KG1 (cell line): ENCODE measurements at places on chromosomes 3 and 15.

DNA sequence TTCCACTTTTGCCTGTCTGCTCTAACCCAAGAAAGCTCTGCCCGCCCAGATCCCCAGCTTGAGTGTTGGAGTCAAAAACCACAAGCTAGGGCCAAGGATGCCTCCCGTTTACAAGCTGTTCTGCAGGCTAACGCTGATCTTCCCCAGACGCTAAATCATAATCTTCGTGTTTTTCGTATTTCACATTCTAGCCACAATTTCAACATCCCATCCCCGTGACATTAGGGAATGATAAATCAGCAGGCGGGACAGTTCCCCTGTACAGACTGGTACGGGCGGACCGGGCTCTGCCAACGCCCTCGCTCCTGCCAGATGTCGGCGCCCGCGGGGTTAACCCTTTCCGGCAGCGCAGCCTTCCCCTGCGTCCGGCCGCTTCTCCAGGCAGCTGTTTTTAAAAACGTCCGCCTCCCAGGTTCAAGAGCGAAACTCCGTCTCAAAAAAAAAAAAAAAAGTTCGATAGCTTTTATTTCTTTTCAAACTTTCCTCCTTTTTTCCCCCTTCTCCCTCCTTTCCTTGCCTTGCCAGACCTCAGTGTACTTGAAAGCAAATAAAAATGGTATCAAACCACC lies 81.0 kb upstream of the BNC1 start:
- DNase-seq: no peak

- DNase-seq: no peak
Measured at GRCh38 chr3:147589016-147589415, 179.9 kb downstream of the ZIC1 start.

DNA sequence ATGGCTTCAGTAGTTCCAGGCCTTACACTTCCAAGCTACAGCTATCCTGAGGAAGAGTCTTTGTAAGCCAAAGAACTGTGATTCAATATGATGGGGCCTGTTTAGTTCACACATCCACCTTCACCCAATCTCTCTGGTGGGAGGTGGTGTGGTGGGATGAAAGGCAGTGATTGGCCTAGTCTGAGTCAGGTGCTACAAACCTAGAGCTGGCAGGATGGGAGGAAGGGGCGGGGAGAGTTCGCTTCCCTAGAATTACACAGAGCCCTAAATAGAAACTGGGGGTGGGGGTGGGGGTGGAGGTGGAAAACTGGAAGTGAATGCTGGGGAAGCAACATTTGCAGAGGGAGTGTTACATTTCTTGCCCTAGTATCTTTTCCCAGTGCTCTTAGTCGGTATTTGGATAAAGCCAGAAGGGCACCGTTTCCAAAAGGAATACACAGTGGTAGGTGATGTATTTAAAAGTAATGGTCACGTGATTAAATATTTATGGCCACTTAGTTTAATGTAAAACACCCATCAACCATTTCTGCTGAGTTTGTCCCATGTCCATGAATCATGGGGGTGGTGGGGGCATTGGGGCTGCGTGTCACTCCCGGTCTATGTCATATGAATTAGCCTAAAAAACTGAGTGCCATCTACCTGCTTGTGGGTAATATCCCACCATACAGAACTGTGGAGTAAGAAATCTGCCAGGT lies 247.6 kb upstream of the PROK2 start:
- DNase-seq: no peak

- DNase-seq: no peak
Measured at GRCh38 chr15:69860321-69860720, 237.4 kb downstream of the TLE3 start.

- no peak for DNase-seq
Measured at GRCh38 chr15:59419170-59419569, 18.8 kb upstream of the FAM81A start.

DNA sequence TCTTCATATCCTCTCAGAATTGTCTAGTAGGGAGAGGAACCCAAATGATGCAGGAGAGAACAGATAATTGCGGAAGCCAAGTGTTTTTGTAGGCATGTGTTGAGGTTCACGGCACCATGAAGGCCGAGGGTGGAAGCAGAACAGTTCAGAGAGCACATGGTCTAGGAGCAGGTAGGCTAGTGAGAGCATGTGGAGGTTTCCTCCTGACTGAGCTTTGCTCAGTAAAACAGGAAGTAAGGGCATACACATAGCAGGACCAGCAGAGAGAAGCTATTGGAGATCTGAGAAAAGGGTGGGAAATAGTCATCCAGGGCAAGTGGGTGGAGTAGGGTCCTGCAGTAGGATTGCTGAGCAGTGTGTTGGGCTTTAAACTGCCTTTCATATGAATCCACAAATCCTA lies 491.1 kb downstream of the FHIT start:
- no peak for DNase-seq

DNA sequence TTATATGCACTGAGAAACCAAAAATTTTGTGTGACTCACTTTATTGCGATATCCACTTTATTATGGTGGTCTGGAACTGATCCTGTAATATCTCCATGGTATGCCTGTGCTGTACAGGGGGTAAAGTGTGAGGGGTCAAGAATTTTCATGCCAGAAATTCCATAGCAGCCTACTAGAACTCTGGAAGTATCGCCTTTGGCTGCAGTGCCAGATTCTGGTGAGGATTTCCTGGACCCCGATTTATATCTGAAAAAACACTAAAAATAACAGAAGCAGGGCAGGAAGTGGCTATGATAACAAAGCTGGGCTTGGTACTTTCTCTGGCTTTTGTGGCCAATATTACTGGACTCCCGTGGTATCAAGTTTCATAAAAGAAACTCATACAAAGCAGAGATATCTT lies 36.4 kb downstream of the CCDC80 start:
- DNase-seq: no peak

DNA sequence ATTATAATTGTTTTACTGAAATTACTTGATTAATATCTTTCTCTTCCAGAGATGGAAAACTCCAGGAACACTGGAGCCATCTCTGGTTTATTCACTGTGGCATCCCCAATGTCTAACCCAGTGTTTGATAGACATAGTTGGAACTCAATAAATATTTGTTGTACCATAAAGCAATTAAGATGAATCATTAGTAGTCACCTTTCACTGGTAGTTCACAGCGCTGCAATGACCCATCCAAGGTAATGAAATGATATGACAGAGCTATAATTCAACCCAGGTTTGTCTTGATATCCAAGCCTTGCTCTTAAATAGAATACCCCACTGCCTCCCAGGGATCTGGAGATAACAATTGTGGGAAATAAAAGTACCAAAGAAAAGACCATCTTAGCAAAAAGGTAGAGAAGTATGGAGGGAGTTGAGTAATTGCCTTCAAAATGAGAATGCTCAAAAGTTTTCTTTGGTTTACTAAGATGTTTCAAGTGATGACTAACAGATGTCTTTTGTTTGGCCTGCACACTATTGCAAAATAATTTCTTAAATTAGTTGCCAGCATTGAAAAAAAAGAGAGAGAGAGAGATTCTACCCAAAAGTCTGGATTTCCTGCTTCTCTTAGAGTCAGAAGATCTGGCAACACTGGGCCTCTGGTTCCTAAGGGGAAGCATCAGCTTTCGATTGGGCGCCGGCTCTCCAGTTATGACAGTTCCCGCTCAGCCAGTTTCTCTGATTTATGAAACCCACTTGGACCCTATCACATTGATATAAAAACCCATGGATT lies 348.5 kb downstream of the ERC2 start:
- no peak for DNase-seq

GRCh38 chr15:78640527-78641101 lies 396 bp downstream of the CHRNB4 start:
- no peak for DNase-seq

DNA sequence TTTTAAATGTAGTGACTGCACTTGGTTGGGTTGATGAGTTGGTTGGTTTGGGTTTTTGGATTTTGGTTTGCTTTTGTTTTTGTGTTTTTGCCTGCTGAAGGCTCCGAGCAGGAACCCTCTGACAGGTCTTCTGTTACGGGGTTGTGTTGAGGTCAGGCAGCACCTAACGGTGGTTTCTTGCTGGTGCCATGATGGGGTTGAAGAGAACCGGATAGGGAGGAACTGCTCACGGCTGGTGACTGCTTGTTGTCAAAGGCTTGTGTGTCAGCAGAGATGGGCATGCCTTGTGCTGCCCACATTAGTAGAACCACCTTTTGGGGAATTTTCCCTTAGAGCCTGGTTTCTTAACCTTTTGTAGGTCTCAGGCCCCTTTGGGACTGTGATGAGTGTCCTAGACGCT lies 42.0 kb downstream of the SLC6A6 start:
- no peak for DNase-seq

DNA sequence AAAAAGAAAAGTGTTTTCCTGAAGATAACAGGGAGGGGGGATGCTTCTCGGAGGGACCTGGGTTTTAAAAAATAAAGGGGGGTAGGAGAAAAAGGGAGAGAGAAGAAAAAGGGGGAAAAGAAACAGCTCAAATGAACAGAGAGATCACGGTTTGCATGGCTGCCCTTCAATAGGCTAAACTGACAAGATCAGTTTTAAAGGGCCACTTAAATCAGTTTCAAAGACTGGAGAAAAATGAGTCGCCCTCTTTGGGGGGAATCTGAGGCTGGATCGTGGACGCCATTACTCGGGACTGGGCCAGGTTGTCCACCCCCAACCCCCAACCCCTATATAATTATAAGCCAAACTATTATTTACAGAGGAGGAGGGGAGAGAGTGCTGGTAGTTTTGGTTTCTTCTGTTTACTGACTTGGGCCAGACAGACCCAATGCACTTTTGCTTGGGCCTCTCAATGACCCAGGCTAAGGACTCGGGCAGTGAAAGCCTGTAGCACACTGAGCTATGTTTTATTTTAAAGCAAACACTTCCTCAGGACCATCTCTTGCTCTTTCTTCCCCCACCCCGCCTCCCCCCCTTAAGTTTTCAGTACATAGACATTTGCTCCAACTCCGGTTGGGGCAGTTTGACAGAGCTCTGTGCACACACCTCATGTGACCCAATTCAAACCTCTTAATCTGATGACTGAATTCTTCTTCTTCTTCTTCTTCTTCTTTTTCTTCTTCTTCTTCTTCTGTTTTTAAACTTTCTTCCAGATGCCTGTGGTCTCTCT lies 6.3 kb downstream of the NR2F2 start:
- no peak for DNase-seq

GRCh38 chr15:99727330-99727729 lies 5.9 kb downstream of the LYSMD4 start:
- no peak for DNase-seq

DNA sequence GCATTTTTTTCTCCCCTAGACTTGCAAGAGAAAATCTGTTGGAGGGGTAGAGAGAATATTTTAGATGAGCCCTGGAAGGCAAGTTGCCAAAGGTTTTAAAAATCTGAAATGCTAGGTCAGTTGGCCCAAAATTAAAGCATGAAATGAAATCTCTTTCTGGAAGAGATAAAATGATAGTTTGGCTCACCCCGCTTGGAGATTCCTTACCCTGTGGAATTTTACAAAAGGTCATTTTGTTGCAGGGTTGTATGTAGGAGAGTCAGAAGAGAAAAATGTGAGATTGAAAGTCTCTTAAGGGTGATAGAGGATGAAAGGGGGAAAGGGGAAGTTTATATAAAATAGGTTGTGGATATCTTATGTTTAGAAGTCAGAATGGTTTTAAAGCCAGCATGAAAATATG lies 277.8 kb downstream of the CD47 start:
- DNase-seq: no peak

DNA sequence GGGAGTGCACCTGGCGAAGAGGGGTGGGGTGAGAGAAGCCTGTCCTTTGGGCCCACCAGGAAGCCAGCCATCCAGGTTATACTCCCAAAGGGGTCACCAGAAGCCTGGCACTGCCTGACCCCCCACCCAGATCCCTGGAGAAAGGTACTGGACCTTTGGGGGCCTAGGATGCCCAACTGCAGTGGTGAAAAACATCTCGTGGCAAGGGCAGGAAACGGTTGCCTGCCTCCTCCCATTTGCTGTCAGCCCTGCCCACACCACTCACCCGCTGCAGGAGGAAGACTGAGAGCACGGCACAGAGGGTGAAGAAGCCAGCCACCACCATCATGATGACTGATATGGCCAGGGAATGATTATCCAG lies 2.2 kb upstream of the ULK3 start:
- DNase-seq: no peak

DNA sequence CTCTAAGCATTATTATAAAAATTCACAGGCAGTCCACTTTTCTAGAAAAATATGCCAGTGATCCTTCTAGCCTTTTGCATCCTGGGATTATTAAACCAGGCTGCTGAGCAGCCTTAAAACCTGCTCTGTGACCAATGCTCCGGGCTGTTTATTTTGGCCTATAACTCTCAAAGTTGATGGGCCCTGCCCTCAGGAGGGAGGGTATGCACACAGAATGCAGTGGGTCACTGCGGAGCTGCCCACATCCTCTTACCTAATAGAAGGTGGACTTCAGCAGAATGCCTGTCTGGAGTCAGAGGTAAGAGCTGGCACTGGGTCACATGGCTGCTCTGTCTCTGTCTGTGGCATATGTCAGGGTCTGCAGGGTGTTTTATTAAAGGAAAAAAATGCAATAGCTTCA lies 26.0 kb downstream of the CPNE4 start:
- DNase-seq: no peak

DNA sequence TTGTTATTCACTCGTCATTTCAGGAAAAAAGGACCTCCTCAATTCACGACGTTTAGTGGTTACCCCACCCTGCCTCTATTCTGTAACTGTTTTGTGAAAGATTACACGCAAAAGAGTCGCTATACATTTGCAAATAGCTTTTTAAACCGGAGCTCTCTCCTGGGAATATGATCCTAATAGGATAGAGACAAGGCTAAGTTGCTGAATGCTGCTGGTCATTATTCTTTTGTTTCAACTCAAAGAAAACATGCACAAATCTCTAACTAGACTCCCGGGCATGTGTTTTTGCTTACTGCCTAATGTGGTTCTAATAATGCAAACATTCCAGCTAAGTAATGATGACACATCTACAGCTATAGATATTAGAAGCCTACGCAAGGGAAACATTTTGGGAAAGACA lies 214.6 kb upstream of the MDFIC2 start:
- no peak for DNase-seq
